ENCODE measurements at places on chromosomes 4 and X. TPM values are rescaled to one million over a fixed set of nuclear protein-coding genes. Genes with fewer than 3 reads are reported as not detected.

PPM1K gene
- 23.7 TPM for total RNA-seq

WWC2 gene
- total RNA-seq, result 61.2 TPM

CXorf66 gene
- not detected for total RNA-seq

TBC1D8B gene
- total RNA-seq, result 6.6 TPM

YY2 gene
- 2.2 TPM for total RNA-seq

SGMS2 gene
- 6.9 TPM for total RNA-seq

GPR173 gene
- total RNA-seq, result 19.4 TPM

KCND1 gene
- 8.2 TPM for total RNA-seq

Data from progenitor cell of endocrine pancreas (in vitro differentiated cells).